ENCODE measurements at places on chromosomes 6 and 20. TPM values are rescaled to one million over a fixed set of nuclear protein-coding genes. Genes with fewer than 3 reads are reported as not detected.

DNA sequence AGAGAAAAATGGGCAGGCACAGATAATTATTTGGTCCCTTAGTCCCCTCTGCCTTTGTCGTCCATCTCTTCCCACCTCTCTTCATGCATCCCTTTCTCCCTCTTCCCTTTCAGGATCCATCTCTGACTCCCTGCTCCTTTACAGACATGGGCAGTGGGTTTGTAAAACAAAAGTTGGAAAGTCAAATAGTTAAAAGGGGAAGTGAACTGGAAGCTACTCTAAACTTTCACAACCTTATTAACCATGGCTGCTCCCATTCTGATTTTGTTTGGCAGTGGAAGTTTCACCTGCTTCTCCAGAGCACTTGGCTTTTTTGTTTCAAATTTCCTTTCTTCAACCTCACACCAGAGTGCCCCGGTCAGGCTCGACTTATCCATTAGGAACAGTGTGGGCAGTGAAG, 1.2 kb downstream of the HLA-DQA2 start:
- DNase-seq: no peak
- no peaks in the 10 kb centered on the region for H3K27me3 ChIP-seq
- no peaks in the 10 kb centered on the region for H3K36me3 ChIP-seq
- no peak overlapping the region for H3K27ac ChIP-seq
- no peaks in the 10 kb centered on the region for H3K4me1 ChIP-seq

- no peaks in the 10 kb centered on the region for H3K4me1 ChIP-seq
- no peaks in the 10 kb centered on the region for H3K36me3 ChIP-seq
- H3K4me3 ChIP-seq: no peak overlapping the region
- no peak for DNase-seq
- H3K27me3 ChIP-seq: no peaks in the 10 kb centered on the region
- no peak overlapping the region for H3K27ac ChIP-seq
Measured at GRCh38 chr6:89269981-89270380, 45.1 kb downstream of the GABRR2 start.

DNA sequence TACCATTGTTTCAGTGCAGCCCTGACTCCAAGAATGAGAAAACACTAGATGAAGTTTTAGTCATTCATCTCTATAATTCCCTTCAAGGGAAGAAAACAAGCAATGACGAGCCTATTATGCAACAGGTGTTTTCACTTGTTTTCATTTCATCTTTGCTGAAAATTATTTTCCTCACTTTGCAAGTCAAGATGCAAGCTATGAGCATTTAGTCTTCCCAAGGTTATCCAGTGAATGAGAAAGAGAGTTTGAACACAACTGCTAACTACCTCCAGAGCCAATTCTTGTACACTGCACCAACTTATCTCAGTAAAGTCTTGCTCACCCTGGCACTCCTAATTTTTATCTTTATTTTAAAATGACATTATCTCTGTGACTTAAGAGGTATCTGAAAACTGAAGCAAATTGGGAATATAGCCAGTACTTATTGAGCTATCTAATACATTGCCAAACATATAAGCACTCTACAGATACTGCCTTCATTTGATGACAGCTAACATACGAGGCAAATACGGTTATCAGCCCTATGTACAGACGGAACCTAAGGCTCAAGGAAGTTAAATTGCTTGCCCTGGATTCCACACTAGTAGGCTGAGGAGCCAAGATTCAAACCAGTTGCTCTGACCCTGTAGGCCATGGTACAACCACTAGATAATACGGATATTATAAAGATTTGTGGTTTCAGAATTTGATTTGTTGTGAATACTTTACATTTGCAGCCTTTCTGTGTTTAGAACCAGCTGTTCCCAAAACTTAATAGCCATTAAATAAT, 36.8 kb downstream of the MOXD1 start:
- H3K4me1 ChIP-seq: peaks cover 17% of the 10 kb centered on the region
- DNase-seq: no peak
- H3K36me3 ChIP-seq: no peaks in the 10 kb centered on the region
- H3K4me3 ChIP-seq: no peak overlapping the region
- H3K27me3 ChIP-seq: no peaks in the 10 kb centered on the region
- peak overlapping the region; percentile 7 for H3K27ac ChIP-seq

DNA sequence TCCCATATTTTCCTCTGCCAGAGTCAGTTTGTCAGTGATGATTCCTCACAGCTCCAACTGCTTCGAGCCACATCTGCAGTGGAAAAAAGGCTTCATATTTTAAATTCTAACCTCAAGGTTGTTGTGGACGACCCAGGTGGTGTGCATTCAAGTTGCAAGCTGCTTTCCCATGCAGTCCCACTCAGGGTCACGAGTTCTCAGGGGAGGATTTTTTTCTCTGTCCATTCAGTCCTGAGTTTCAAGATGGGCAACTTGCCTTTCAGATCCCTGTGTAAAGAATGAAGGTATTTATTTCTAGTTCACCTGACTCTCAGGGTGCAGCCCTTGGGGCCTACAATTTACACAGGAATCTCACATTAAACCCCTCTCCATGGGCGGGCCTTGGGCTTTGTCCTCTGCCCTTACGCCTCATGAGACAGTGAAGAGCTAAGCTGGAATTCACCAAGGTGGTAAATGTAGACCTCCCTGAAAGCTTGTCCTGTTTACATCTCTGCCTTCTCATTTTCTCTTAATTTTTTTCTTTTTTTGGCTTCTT, 65.9 kb downstream of the TPD52L1 start:
- peaks cover 48% of the 10 kb centered on the region for H3K4me1 ChIP-seq
- peak; percentile 17 for DNase-seq
- H3K36me3 ChIP-seq: no peaks in the 10 kb centered on the region
- H3K4me3 ChIP-seq: no peak overlapping the region

- no peak overlapping the region for H3K27ac ChIP-seq
- DNase-seq: peak; percentile 51
- peaks cover 27% of the 10 kb centered on the region for H3K4me1 ChIP-seq
- no peaks in the 10 kb centered on the region for H3K27me3 ChIP-seq
Measured at GRCh38 chr20:38125157-38126056, 39.7 kb downstream of the TGM2 start.

DNA sequence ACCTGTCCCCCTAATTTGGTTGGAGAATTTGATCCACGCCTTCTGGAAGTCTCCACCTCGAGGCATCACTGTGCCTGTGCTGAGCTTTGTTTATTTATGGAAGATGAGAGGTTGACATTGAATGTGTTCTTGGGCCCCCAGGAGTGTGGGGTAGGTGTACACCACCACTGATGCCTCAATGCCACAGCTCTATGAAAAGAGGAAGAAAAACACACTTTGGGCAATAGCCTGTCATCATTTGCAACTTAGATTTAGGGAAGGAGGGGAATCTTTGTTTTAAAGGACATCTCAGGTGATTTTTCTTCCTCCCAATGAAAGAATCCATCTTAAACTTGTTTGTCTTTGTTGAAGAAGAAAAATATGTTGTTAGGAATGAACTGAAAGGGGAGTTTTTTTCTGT, 42.6 kb downstream of the TBC1D7 start:
- H3K36me3 ChIP-seq: no peaks in the 10 kb centered on the region
- no peak overlapping the region for H3K27ac ChIP-seq
- no peaks in the 10 kb centered on the region for H3K4me1 ChIP-seq
- H3K4me3 ChIP-seq: no peak overlapping the region
- H3K27me3 ChIP-seq: no peaks in the 10 kb centered on the region

DNA sequence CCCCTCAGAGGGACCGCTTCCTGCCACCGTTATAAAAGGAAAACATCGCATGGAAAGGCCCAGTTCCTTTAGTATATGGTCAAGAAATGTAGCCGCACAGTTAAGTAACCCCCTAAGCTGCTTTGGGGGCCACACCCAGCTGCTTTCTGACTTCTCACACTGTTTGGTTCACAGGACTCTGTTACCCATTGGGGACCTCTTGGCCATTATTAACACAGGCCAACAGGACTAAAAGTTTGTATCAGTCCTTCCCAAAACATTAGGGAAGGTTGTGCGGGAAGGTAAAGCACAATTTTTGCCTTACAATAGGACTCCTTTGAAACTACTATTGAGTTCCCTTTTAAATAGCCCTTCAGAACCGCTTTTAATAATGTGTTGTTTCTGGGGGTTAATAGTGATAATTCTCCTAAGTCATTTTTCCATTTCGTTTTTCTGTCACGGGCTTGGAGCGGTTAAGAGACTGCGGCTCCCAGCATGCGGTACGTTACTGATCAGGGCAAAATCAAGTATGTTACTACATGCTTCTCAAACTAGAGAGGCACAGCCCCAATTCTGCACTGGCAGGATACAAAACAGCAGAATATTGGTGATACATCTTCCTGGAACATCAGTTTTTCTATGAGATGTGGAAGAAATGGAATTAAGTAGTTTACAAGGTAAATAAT, 668 bp upstream of the RPP40 start:
- H3K4me1 ChIP-seq: no peaks in the 10 kb centered on the region
- H3K27ac ChIP-seq: peak overlapping the region; percentile 50
- no peaks in the 10 kb centered on the region for H3K27me3 ChIP-seq
- H3K36me3 ChIP-seq: peaks cover 9% of the 10 kb centered on the region

DNA sequence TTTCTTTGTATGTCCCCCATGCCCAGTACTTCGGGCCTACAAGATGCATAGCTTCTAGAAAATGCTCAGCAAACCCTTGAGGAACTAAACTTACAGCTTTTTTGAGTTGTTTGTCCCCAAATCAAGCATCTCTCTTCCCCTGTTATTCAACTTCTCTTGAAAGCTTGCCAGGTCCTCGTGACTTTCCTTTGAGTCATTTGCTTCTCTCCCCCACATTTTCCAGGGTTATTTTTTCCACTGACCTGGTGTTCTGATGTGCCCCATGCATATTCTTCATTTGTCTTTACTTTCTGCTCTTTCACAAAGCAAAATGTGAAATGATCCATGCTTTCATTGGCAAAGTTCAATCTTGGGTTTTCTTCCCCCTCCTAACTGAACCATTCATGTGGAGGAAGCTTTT, 204.8 kb downstream of the TFAP2A start:
- peak overlapping the region; percentile 39 for H3K27ac ChIP-seq
- no peaks in the 10 kb centered on the region for H3K27me3 ChIP-seq
- peaks cover 7% of the 10 kb centered on the region for H3K4me1 ChIP-seq
- H3K4me3 ChIP-seq: no peak overlapping the region

GRCh38 chr6:24581084-24581669, 64.8 kb downstream of the KIAA0319 start:
- H3K36me3 ChIP-seq: no peaks in the 10 kb centered on the region
- no peak overlapping the region for H3K27ac ChIP-seq
- H3K4me1 ChIP-seq: peaks cover 12% of the 10 kb centered on the region
- no peak overlapping the region for H3K4me3 ChIP-seq

GRCh38 chr20:3077618-3078134, 6.3 kb downstream of the OXT start:
- no peak for DNase-seq
- H3K36me3 ChIP-seq: no peaks in the 10 kb centered on the region
- H3K27ac ChIP-seq: no peak overlapping the region
- H3K27me3 ChIP-seq: no peaks in the 10 kb centered on the region
- no peak overlapping the region for H3K4me3 ChIP-seq

SLC4A11 gene
- 9.1 TPM for total RNA-seq

CAP2 gene
- 21.9 TPM for total RNA-seq

PTPRA gene
- 33.5 TPM for total RNA-seq
